Spleen (tissue), 13 donors: ENCODE measurements at places on chromosomes 3 and 15. TPM values are rescaled to one million over a fixed set of nuclear protein-coding genes. Genes with fewer than 3 reads are reported as not detected.

THAP10 gene
- total RNA-seq: 0.77 TPM

UBAP1L gene
- total RNA-seq: 11.2 TPM

MAPKAPK3 gene
- 43.7 TPM for total RNA-seq

ATP13A5 gene
- total RNA-seq: not detected

RBPMS2 gene
- 4.1 TPM for total RNA-seq

C2CD4A gene
- total RNA-seq: not detected

DNA sequence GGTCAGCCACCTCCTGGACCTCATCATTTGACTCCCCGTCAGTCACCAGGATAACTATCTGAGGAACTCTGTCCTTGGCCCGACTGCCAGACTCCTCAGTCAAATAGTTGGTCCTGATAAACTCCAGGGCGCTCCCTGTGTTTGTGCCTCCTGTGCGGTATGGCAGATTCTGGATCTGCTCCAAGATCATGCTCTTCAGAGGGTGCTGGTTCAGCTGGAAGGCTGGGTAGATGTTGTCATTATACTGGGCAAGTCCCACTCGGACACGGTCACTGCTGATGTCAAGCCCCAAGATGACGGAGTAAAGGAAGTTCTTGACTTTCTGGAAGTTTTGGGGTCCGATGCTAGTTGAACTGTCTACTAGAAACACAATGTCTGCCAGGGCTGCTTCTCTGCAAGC, 31.1 kb upstream of the CAPN7 start:
- H3K4me1 ChIP-seq: no peaks in the 10 kb centered on the region
- H3K27ac ChIP-seq: no peak overlapping the region
- H3K36me3 ChIP-seq: no peaks in the 10 kb centered on the region
- no peaks in the 10 kb centered on the region for H3K27me3 ChIP-seq
- DNase-seq: no peak

GRCh38 chr15:38535491-38536200, 29.0 kb downstream of the RASGRP1 start:
- no peak overlapping the region for H3K4me3 ChIP-seq
- H3K27me3 ChIP-seq: no peaks in the 10 kb centered on the region
- no peak overlapping the region for H3K27ac ChIP-seq
- DNase-seq: no peak
- no peaks in the 10 kb centered on the region for H3K36me3 ChIP-seq

DNA sequence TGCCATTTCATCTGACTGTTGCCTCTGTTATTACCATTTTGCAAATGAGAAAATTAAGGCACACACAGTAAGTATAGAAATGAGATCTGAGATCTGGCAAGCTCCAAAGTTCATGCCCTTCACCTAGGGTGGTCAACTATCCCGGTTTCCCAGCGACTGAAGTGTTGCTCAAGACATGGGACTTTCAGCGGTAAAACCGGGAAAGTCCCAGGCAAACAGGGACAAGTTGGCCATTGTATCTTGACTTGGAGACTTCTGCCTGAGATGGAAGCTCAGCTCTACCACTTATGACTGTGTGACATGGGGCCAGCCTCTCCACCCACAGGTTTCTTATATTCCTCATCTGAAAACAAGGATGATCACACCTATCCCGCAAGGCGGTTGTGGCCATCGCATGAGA, 55.6 kb upstream of the TPM1 start:
- H3K27ac ChIP-seq: no peak overlapping the region
- H3K4me3 ChIP-seq: no peak overlapping the region
- H3K36me3 ChIP-seq: no peaks in the 10 kb centered on the region
- no peaks in the 10 kb centered on the region for H3K27me3 ChIP-seq
- DNase-seq: no peak
- H3K4me1 ChIP-seq: no peaks in the 10 kb centered on the region

DNA sequence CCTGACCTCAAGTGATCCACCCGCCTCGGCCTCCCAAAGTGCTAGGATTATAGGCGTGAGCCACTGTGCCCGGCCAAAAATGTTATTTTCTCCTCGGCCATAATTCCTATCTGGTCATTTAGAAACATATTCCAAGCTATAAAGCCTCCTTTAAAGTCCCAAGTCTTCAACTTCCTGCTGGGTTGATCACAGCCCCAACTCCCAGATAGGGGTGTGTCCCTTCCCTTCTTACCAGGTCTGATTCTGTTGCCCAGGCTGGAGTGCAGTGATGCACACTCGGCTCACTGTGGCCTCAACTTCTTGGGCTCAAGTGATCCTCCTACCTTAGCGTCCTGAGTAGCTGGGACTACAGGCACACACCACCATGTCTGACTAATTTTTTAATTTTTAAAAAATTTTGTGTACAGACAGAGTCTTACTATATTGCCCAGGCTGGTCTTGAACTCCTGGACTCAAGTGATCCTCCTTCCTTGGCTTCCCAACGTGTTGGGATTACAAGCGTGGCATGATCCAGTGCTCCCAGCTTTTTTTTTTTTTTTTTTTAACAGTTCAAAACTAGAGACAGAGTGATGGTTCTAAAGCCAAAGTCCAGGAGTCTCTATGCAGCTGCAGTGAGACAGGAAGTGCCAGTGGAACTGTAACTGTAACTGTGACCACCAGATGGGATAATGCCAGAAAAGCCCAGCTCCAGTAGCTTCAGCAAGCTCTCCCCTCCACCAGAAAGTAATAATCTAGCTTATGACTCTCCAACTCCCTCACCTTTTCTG, 8.2 kb upstream of the PRKAR2A start:
- H3K36me3 ChIP-seq: no peaks in the 10 kb centered on the region
- no peak overlapping the region for H3K27ac ChIP-seq
- H3K27me3 ChIP-seq: no peaks in the 10 kb centered on the region
- H3K4me3 ChIP-seq: no peak overlapping the region
- peak; percentile 4 for DNase-seq

DNA sequence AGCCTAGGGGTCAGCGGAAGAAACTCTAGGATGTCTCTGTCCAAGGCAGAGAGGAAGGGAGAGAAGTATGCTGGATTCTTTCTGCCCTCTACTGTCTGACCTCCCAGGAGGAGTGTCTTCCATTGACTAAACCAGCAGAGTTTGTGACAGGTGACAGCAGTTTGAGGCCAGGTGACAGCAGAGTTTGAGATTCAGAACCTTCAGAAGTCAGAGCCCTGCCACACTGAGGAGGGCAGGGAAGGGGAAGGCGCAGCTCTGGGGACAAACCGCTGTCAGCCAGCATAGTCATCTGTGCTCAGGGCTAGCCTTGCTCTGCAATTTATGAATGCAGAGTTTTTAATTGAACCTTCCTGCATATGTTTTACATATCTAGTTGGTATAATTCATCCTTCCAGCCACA, 12.3 kb downstream of the NRROS start:
- DNase-seq: no peak
- H3K4me1 ChIP-seq: peaks cover 72% of the 10 kb centered on the region
- no peaks in the 10 kb centered on the region for H3K27me3 ChIP-seq
- H3K4me3 ChIP-seq: no peak overlapping the region
- peaks cover 37% of the 10 kb centered on the region for H3K36me3 ChIP-seq
- no peak overlapping the region for H3K27ac ChIP-seq

GRCh38 chr3:142987707-142988106, 13.7 kb upstream of the U2SURP start:
- peaks cover 7% of the 10 kb centered on the region for H3K4me1 ChIP-seq
- H3K27ac ChIP-seq: no peak overlapping the region
- H3K27me3 ChIP-seq: peaks cover 4% of the 10 kb centered on the region
- H3K36me3 ChIP-seq: no peaks in the 10 kb centered on the region
- DNase-seq: no peak

DNA sequence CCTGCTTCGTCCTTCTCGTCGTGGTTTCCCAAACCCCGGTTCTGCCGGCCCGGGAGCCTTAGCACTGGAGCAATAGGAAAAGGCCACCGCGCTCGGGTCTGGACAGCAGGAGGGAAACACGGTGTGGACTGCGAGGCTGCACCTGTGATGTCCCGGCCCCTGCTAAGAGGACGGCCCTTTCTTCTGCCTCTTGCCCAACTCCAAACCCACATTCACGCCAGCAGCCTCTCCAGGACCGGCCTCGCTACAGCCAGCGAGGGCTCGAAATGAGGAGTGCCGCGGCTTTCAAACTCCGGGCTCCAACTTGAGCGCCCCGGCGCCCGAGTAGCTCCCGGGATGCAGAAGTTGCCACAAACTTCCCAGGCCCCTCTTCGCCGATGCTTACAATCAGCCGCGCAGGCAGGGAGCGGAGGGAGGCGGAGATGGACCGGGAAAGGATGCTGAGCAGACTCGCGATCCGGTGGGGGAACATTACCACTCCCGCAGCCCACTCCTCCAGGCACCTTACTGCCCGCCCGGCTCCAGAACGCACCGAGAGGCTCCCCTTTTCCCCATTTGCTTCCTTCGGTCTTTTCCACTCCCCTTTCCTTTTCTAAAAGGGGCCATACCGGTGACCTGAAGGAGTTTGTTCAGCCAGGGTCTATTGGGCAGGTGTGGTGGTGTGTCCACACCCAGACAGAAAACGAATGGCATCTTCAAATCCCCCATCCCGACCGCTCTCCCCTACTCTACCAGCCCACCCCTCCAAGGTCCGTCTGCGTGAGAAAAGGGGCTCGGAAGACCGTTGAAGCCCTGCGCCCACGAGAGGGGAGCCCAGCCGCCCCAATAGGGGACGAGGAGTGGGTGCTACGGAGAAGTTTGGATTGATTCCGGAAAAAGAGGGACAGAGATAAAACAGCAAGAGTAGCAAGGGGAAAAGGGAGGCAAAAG, 18.8 kb upstream of the SATB1 start:
- DNase-seq: peak; percentile 85
- peak overlapping the region; percentile 74 for H3K27ac ChIP-seq
- H3K4me3 ChIP-seq: peak overlapping the region; percentile 62
- no peaks in the 10 kb centered on the region for H3K27me3 ChIP-seq
- no peaks in the 10 kb centered on the region for H3K4me1 ChIP-seq

DNA sequence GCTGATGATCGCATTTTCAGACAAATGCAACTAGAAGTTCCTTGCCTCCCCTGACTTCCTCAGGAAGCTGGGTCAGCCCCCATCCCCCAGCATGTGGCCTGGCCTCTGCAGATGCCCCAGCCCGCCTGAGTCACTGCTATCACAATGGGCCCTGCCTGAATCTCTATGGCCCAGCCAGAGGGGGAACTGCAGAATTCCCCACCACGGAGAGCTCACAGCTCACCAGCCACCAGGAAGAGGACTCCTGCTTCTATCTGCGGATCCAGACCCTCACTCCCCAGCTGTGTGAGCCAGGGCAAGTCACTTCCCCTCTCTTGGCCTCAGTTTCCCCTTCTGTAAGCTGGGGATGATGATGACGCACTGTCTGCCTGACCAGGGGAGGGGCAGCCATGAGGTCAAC, 6.9 kb downstream of the PLXND1 start:
- no peak overlapping the region for H3K4me3 ChIP-seq
- peak overlapping the region; percentile 91 for H3K27ac ChIP-seq
- no peaks in the 10 kb centered on the region for H3K27me3 ChIP-seq
- DNase-seq: no peak
- no peaks in the 10 kb centered on the region for H3K36me3 ChIP-seq
- H3K4me1 ChIP-seq: peaks cover 74% of the 10 kb centered on the region

GRCh38 chr3:16761571-16761970, 123.2 kb upstream of the PLCL2 start:
- no peaks in the 10 kb centered on the region for H3K4me1 ChIP-seq
- no peaks in the 10 kb centered on the region for H3K36me3 ChIP-seq
- no peak overlapping the region for H3K27ac ChIP-seq
- H3K27me3 ChIP-seq: no peaks in the 10 kb centered on the region
- H3K4me3 ChIP-seq: no peak overlapping the region

DNA sequence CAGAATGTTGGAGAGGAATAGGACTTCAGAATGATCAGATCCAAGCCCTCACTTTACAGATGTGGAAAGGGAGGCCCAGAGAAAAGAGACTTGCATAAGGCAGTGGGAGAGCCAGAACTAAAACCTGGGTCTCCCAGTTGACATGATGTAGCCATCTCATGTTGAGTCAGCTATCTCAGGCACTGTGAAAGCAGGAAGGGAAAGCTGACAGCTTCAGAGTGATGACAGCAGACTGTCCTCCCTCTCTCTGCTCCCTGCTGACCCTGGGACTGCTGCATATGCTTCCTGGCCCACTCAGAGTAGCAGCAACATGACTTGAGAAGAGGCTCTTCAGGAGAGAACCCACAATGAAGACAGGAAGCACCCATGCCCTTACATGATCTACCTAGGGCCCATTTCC, 14.7 kb downstream of the FHIT start:
- H3K4me1 ChIP-seq: peaks cover 3% of the 10 kb centered on the region
- no peaks in the 10 kb centered on the region for H3K36me3 ChIP-seq
- H3K27me3 ChIP-seq: no peaks in the 10 kb centered on the region
- H3K4me3 ChIP-seq: no peak overlapping the region
- H3K27ac ChIP-seq: no peak overlapping the region

DNA sequence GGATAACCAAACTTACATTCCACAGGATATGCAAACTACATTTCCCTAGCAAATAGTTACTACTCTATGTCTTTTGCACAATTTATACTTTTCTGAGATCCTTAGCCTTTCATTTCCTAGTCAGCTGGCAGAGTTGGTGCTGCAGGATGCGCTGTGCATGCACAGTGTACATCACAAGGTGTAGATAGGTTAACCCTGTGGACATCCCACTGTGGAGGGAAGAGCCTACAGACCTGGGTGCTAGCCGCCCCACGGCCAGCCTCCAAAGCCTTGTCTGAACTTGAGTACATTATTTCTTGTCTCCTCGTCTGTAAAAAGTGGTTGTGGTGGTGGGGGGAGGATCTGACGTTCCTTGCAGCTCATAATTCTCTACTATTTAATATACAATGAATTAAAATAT, 3.5 kb downstream of the TNFSF10 start:
- H3K4me1 ChIP-seq: peaks cover 76% of the 10 kb centered on the region
- H3K27me3 ChIP-seq: no peaks in the 10 kb centered on the region
- H3K27ac ChIP-seq: no peak overlapping the region
- H3K36me3 ChIP-seq: no peaks in the 10 kb centered on the region
- H3K4me3 ChIP-seq: no peak overlapping the region
